ENCODE measurements at places on chromosomes 2 and 18.

DNA sequence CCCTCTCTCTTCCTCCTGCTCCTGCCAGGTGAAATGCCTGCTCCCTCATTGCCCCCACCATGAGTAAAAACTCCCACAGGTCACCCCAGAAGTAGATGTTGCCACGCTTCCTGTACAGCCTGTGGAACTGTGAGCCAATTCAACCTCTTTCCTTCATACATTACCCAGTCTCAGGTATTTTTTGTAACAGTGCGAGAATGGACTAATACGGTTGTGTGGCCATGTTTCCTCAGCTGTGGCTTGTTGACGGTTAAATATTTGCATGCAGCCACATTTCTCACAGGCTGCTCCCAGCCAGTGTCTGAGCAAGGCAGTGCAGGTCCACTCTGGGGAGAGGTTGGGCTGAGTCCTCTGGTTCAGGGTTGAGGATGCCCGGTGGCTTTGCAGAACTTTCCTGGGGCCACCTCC is 27.8 kb upstream of the COPS8 start:
- DNase-seq = no peak

DNA sequence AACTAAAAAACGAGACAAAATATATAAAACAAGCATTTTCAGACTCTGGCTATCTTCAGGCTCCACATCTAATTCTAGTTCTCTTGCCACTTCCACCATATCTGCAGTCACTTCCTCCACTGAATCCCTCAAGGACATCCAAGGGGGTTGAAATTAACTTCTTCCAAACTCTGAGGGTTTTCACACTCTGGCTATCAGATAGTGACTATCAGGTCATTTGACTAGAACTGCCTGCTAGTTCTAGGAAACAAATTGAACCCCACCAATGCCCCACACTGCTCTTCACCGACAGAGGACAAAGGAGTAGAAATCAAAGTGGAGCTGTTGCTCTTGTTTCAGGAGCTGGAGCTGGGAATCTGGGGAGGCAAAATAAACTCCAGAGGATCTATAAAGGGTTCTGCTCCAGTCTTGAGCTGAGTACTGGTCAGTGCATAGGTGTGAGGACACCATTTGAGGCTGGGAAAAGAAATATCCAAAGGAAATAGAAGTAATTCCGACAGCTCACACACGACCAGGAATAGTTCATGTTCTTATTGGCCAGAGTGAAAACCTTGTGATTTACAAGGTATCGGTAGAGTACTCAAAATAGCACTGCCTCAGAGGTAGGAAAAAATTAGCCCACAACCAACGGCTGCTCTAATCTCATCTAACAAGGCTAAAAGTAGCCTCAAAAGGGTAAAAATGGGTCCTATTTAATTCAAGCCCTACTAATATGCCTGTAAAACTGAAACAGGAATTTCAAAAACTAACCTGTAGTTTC is 71.3 kb downstream of the SMC6 start:
- DNase-seq = no peak

DNA sequence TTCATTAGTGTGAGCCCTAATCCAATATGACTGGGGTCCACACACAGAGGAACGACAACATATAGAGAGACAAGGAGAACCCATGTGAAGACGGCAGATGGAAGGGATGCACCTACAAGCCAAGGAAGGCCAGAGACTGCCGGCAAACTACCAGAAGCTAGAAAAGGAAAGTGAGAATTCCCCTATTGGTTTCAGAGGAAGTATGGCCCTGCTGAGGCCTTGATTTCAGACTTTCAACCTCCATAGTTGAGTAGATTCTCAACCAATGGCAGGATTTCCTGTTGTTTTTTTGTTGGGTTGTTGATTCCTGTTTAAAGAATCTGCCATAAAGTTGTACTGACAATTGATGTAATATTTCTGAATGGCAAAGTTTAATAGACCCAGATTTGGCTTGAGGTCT is 241.5 kb downstream of the SATB2 start:
- no peak for DNase-seq

DNA sequence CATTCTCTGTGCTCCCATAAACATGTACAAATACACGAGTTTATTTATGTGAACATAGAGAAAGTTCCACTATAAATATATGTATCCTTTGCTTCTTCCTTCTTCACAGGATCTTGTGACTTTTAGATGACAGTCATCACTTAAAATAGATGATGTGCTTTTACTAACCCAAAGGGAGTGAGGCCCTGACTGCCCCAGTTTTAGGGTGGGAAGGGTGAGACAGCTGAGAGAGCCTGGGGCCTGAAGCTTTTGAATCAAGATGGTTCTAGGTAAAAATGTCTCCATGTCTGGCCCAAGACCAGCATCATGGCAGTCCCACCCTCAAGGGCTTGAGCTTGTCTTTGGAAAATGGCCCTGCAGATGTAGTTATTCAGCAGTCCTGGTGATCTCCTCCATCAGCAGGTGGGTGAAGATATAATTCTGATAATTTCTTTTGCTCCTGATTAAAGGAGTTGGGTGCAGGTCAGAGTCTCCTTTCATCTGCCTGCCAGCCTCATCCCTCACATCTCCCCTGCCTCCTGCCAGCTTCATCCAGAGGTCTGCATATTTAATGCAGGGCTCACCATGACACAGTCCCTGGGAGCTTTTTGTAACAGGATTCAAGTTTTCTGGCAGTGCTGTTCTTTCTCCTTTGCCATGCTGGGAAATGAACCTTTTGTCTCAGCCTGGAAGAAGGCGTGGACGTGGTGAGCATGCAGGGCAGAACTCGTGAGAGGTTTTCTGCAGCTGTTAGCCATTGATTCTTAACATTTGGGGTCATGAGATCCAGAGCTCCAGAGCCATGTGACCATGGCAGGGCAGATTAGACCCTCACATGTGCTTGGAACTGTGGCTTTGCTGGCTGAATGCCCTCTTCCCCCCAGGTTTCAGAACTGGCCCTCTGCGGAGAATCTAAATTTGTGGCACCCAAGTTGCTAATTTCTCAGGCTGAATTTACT is 2.7 kb downstream of the HRH4 start:
- DNase-seq = no peak

DNA sequence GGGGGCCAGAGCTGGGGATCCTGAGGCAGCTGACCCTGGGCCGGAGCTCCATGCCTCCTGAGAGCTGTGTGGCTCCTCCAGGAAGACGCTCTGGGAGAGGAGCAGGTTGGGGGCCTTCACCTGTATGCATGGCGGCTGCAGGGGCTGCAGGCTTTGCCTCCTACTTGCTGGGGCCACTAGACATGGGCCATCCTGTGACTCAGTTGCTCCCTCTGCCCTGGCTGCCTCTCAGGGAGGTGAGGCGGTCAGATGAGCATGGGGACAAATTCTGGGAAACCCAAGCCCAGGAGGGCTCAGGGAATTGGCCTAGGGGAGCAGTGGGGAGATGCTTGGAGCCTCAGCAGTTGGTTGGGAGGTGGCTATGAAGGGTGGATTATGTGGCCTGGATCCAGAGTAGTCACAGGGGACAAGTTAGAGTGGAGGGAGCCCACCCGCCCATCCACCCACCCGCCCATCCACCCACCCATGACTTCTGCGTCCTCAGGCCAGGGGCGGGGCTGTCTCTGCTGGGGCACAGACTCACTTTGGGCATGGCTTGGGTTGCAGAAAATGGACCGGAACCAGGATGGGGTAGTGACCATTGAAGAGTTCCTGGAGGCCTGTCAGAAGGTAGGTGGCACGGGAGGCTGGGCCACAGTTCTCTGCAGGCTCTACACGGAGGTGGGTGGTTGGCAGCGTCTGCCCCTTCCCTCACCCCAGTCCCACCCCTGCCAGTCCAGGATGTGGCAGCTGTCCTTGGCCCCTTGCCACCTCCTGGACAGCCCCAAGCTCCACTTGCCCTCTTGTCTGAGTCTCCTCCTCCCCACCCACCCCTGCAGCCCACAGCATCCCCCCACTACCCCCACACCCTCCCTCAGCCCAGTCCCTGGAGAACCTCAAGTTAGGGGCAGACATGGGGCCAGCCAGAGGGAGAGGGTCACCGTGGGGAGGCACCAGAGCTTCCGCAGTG is 19.5 kb upstream of the FAHD2A start:
- no peak for DNase-seq

GRCh38 chr2:39845460-39846146 is 66.5 kb upstream of the THUMPD2 start:
- no peak for DNase-seq

- DNase-seq = no peak
Measured at GRCh38 chr2:165162466-165162865, 41.4 kb downstream of the SCN3A start.

GRCh38 chr2:69831354-69831905 is 2.0 kb downstream of the GMCL1 start:
- no peak for DNase-seq

GRCh38 chr2:101307950-101308431 is 510 bp downstream of the RNF149 start:
- DNase-seq = no peak

DNA sequence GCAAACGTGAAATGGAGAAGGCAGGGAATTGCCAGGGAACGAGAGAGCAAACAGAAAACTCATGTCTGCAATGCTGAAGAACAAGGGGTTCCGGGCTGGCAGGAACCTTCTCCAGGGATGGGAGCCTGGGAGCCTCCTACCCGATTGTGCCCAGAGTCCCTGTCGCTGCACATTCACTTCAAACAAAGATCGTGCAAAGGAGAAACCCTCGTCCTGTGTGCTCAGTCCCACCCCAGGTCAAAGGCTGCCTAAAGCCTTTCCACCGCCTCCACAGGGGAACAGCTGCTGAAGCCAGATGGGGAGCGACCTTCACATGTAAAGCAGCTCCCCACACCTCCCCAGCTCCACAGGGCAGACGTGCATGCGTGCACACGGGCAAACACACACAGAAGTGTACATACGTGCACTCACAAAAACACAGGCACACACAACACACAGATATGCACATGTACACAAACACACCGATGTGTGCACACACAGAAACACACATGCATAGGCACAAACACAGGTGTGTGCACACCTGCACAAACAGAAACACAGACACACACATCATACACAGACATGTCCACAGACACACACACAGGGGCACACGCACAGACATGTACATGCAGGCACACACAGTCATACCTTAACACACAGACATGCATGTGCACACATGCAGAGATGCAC is 460.1 kb upstream of the SALL3 start:
- no peak for DNase-seq

- no peak for DNase-seq
Measured at GRCh38 chr2:204339212-204339715, 206.0 kb upstream of the PARD3B start.

DNA sequence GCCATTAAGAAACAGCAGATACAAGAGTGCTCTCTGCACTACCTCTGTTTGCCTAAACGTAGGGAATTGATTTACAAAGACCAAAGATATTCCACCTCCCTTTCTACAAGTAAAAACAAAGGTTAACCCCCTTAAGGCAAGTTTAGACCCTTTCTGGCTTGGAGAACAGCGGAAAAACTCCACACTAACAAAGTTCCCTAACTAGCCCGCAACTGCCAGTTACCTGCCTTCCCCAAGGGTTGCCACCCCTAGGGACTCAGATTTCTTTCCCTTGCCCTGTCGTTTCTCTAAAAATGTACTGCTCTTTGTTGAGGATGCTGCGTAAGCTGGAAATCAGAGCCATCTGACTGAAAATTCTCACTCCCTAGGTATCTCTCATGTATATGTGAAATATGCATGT is 627.5 kb upstream of the SOX11 start:
- DNase-seq = no peak

GRCh38 chr2:53130441-53130943 is 637.1 kb upstream of the CHAC2 start:
- DNase-seq = no peak

DNA sequence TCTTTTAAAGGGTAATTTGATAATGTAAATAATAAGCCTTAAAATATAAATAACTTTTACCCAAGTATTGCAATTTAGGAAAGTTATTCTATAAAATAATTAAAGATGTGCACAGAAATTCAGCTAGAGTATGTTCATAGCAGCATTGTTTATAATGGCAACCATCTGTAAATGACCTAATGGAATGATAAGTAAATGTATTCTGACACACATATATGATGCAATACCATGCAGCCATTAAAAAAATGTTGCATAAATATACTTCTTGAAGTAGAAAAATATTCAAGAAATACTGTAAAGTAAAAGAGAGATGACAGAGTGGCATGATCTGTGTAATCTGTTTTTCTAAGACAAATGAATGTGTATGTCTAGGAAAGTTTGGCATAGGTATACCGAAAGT is 545.7 kb downstream of the ZEB2 start:
- DNase-seq = no peak

DNA sequence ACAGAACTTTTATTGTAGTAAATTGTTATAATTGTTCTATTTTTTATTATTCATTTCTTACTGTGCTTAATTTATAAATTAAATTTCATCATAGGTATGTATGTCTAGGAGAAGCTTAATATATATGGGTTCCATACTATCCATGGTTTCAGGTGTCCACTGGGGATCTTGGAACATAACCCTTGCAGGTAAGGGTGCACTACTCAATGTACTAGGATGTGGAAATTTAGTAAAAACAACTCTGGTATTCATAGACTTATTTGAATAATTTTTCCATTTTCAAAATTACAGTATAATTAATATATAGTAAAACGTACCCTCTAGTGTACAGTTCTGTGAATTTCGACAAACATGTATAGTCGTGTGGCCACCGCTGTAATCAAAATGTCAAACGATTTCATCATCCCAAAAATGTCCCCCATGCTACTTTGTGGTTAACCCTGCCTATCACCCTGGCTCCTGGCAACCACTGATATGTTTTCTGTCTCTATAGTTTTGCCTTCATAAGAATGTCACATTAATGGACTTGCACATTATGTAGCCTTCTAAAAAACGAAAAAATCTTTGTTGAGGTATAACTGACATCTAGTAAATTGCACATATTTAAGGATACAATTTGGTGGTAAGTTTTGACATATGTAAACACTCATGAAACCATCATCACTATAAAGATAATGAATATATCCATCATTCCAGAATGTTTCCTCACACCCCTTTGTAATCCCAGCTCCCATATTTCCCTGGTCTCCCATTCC is 45.7 kb downstream of the ARL5A start:
- DNase-seq = peak; percentile 38

DNA sequence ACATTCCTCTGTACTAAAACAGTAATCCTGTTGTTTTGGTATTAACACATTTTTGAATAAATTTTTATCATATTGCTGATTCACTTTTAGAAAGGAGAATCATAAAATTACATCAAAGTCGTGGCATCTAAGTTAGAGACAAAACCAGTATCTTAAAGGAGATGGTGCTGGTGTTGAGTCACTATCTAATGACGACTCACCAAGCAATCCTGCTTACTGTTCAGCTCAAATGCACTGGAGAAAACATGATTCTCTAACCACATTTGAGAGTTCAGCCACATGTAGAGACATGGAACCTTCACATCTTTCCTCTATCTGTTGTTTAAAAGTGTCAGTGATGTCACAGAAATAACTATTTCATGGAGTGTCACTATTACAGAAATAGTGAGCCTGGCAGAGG is 473.8 kb downstream of the TGIF1 start:
- no peak for DNase-seq

Data from hematopoietic multipotent progenitor cell treated with erythropoietin and hydrocortisone succinate and interleukin-3 and kit ligand, for 17 days (in vitro differentiated cells).